ENCODE measurements at places on chromosomes 13 and 19. TPM values are rescaled to one million over a fixed set of nuclear protein-coding genes. Genes with fewer than 3 reads are reported as not detected.
A peak's percentile ranks its signal among the peaks of the same experiment; 100 is the strongest.

GRCh38 chr13:66506979-66507378 is 723.2 kb downstream of the PCDH9 start:
- no peak for DNase-seq
- H3K36me3 ChIP-seq: no peaks in the 10 kb centered on the region
- no peak overlapping the region for H3K27ac ChIP-seq
- H3K4me3 ChIP-seq: no peak overlapping the region

DNA sequence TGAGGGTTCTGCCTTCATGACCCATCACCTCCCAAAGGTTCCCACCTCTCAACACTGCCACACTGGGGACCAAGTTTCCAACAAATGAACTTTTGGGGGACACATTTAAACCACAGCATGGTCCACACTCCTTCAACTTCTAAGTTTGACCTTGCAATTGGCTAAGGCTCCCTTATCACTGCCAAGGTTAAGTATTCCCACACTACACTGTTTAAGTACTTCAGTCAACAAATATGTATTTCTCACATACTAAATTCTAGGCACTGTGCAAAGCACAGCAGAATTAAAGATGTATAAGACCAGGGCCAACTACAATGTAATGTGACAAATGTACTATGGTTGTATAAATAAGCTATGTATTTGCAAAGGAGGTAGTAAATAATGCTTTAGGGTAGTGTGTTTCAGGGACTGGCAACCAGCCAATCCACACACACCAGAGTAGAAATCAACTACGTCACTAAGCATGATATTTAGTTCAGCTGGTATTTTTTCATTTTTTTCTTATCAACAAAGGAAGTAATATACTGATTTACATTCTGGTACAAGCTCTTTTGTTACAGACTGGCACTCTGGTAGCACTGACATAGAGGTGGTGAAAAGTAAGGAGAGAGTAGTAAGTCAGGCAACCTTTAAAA is 12.2 kb downstream of the NUFIP1 start:
- H3K27me3 ChIP-seq: no peaks in the 10 kb centered on the region
- no peaks in the 10 kb centered on the region for H3K4me1 ChIP-seq
- no peak overlapping the region for H3K27ac ChIP-seq
- no peak overlapping the region for H3K4me3 ChIP-seq
- DNase-seq: no peak

The SERTM1 gene
- 14.3 TPM for total RNA-seq

DNA sequence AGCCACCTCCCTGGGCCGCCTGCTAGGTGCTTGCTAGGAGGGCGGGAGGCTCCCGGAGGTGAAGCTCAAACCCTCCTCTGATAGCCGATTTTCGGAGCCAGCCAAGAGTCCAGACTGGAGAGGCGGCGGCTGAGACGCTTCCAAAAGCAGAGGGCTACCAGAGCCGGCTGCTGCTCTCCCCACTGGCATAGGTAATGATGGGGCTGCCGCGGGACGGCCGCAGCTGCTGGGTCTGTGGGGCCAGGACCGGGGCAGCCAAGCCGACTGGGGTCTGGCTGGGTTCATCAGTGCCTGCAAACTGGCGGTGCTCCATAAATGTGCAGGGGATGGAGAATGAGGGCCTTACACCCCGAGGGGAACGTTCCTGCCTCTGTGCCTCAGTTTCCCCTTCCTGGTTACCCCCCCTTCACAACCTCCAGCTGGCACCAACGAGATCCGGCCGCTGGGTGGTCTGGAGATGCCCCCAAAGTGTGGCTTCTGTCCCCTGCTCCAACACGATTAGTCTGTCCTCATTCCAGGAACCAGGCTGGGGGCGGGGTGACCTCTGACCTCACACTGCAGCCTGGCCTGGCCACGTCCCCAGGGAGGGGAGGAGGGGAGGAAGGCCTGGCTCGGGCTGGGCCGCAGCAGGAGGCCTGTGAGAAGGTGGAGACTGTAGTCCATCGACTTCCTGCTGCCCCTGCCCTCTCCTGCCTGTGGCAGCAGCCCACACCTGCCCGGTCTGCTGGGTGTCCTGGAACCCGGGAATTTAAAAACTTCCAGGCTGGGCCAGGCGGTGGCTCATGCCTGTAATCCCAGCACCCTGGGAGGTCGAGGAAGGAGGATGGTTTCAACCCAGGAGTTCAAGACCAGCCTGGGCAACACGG is 3.8 kb upstream of the WDR18 start:
- H3K36me3 ChIP-seq: peaks cover 21% of the 10 kb centered on the region
- no peak overlapping the region for H3K27ac ChIP-seq
- DNase-seq: no peak
- H3K27me3 ChIP-seq: no peaks in the 10 kb centered on the region
- H3K4me3 ChIP-seq: no peak overlapping the region

GRCh38 chr19:10352764-10353671 is 13.6 kb upstream of the ICAM3 start:
- H3K4me1 ChIP-seq: peaks cover 19% of the 10 kb centered on the region
- peak overlapping the region; percentile 40 for H3K27ac ChIP-seq
- no peak overlapping the region for H3K4me3 ChIP-seq
- H3K27me3 ChIP-seq: no peaks in the 10 kb centered on the region

The POU2F2 gene
- total RNA-seq: 2.9 TPM

DNA sequence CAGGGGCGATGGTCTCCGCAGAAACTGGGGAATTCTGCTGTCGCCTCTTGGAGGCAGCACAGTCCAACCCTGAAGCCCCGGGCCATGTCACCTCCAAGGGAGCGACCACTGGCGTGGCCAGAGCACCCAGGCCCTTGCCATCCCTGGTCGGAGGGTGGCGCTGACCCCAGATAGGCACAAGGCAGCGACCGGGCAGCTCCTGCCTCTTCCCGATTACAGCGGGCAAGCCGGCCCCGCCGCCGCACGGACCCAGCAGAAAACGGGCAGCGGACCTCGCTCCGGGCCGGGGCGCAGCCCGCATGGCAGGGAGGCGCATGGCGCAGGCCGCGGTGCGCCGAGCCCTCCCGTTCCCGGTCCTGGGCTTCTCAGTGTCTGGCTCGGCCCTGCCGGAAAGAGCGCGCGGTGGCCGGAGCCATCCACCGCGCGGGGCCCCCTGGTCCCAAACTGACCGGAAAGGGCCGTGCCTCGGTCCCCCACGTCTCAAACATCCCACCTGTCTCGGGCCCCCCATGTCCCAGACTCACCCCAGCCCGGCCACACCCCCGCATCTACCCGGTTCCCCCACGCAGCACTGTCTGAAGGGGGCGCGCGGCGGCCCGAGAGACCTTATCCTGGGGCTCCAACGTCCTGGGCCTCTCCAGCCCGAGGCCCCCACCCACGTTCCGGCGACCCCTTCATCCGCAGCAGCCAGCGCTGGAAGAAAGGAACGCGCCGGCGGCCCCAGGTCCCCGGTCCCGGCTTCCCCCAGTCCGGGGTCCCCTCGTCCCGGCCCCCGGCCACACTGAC is 727 bp downstream of the CERS1 start:
- H3K4me1 ChIP-seq: peaks cover 50% of the 10 kb centered on the region
- peaks cover 60% of the 10 kb centered on the region for H3K36me3 ChIP-seq
- H3K4me3 ChIP-seq: peak overlapping the region; percentile 71

The CXCL17 gene
- not detected for total RNA-seq

The IZUMO2 gene
- total RNA-seq: not detected

DNA sequence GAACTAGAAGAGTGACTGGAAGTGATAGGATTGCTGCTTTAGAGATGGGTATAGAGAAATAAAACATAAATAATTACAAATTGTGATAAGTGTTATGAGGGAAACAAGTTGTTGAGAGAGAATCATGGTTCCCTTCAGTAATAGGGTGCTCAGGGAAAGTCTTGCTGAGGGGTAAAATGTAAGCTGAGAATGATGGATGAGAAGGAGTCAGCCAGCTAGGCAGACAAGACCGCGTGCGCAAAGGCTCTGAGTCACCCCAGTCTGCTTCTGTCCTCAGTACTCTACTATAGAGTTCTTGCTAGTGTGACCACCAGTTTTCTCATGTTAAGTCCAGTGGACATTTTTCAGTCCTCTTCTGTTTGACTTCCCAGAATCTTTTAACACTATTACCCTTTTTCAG is 39.5 kb downstream of the PCCA start:
- no peaks in the 10 kb centered on the region for H3K27me3 ChIP-seq
- H3K4me1 ChIP-seq: peaks cover 7% of the 10 kb centered on the region
- H3K27ac ChIP-seq: no peak overlapping the region
- H3K4me3 ChIP-seq: no peak overlapping the region
- DNase-seq: no peak
- no peaks in the 10 kb centered on the region for H3K36me3 ChIP-seq

DNA sequence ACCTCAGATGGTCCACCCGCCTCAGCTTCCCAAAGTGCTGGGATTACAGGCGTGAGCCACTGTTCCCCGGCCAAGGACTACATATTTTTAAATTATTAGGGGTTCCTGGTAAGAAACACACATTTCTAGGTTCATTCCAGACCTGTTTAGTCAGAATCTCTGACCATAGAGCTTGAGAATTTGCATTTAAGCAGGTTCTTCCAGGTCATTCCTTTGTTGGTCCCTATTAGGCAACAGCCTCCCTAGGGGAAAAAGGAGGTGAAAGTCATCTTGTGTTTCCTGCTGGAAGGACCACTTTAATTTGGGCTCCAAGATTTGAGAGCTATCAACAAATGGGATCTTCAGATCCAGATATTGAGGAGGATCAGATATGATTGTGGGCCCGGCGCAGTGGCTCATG is 16.3 kb downstream of the S1PR2 start:
- H3K4me3 ChIP-seq: no peak overlapping the region
- no peak for DNase-seq
- H3K27me3 ChIP-seq: no peaks in the 10 kb centered on the region
- peaks cover 3% of the 10 kb centered on the region for H3K36me3 ChIP-seq
- H3K27ac ChIP-seq: no peak overlapping the region

The ZNF439 gene
- 21.8 TPM for total RNA-seq

DNA sequence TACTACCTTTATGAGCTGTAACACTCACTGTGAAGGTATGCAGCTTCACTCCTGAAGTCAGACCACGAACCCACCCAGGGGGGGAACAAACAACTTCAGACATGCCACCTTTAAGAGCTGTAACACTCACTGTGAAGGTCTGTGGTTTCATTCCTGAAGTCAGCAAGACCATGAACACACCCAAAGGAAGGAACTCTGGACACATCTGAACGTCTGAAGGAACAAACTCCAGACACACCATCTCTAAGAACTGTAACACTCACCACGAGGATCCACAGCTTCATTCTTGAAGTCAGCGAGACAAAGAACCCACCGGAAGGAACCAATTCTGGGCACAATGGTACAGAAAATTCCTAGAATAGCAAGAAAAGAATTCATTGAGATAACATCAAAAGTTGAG is 1796.5 kb upstream of the MIR17HG start:
- no peaks in the 10 kb centered on the region for H3K27me3 ChIP-seq
- no peak for DNase-seq
- no peak overlapping the region for H3K27ac ChIP-seq
- no peaks in the 10 kb centered on the region for H3K4me1 ChIP-seq

DNA sequence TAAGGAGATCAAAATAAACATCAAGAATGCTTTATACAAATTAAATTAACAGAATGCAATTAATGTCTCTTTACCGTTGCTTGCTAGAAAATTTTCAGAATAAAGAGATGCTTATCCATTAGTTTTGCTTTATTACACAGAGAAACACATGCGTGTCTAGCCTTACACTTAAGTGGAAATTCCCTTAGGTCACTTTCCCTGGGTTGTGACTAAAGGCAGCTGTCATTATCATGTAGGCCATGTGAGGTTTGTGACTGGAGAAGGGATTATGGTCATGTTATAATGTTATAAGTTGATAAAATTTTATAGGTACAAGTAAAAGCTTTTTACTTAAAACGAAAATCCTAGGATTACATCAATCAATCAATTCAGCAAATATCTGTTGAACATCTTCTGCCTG is 121.0 kb downstream of the KCNRG start:
- no peak overlapping the region for H3K4me3 ChIP-seq
- no peak for DNase-seq
- H3K27me3 ChIP-seq: peaks cover 44% of the 10 kb centered on the region
- no peak overlapping the region for H3K27ac ChIP-seq

The ZNF723 gene
- not detected for total RNA-seq

- peaks cover 2% of the 10 kb centered on the region for H3K36me3 ChIP-seq
- peak overlapping the region; percentile 33 for H3K27ac ChIP-seq
- peak; percentile 21 for DNase-seq
Observed at GRCh38 chr13:45162194-45162593, 38.7 kb downstream of the KCTD4 start.

- H3K27ac ChIP-seq: no peak overlapping the region
- H3K4me1 ChIP-seq: no peaks in the 10 kb centered on the region
- H3K27me3 ChIP-seq: no peaks in the 10 kb centered on the region
- H3K4me3 ChIP-seq: no peak overlapping the region
- H3K36me3 ChIP-seq: peaks cover 8% of the 10 kb centered on the region
Observed at GRCh38 chr19:55028757-55029156, 9.3 kb downstream of the GP6 start.

The CYP4F2 gene
- not detected for total RNA-seq

DNA sequence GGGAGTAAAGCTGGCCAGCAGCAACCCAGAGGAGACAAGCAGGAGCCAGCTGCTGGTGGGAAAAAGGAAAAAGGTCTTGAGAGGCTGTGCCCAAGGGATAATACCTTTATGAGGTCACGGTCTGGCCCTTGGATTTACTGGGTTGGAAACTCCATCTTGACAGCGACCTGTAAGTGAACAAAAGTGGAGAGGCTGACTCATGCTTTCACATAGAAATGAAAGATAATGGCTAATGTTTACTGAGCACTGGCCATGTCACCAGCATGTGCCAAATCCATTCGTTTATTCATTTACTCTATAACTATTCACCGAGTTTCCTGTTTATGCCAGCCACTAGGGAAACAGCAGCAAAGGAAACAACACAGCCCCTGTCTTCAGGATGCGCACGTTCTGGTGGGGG is 4.7 kb downstream of the VRK3 start:
- peaks cover 42% of the 10 kb centered on the region for H3K36me3 ChIP-seq
- H3K27ac ChIP-seq: no peak overlapping the region
- H3K27me3 ChIP-seq: no peaks in the 10 kb centered on the region
- no peak for DNase-seq

GRCh38 chr13:60164234-60164889 is 634 bp upstream of the DIAPH3 start:
- peaks cover 4% of the 10 kb centered on the region for H3K4me1 ChIP-seq
- no peaks in the 10 kb centered on the region for H3K36me3 ChIP-seq
- DNase-seq: no peak
- H3K4me3 ChIP-seq: peak overlapping the region; percentile 88

DNA sequence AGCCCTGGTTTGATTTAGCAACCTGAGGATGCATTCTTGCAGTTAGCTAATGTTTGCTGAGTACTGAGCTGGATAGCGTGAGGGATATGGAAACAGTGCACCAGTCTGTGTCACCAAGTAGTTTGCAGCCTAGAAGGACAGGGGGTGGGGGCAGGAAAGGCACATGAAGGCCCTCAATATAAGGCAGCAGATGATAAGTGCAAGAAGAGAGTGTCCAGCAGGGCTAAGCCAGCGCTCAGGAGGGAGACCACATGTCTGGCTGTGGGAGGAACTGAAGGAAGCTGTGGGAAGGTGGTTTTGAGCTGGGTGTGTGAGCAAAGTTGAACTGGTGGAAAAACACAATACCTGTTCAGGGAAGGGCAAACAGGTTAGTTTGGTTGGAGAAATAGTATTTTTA is 1.7 kb downstream of the CXCL17 start:
- H3K27ac ChIP-seq: no peak overlapping the region
- H3K36me3 ChIP-seq: no peaks in the 10 kb centered on the region
- H3K4me3 ChIP-seq: no peak overlapping the region
- no peaks in the 10 kb centered on the region for H3K27me3 ChIP-seq

Data from spinal cord (tissue), 10 donors.